Activated T-helper 1 cell treated with anti-CD3 and anti-CD28 coated beads, Interleukin-12 subunit alpha, Interleukin-12 subunit beta, Interleukin-2, Interleukin-4 antibody, amounts not matched to agents 30 ng/mL and 10 ng/mL and 1 ng/mL, durations not matched to agents 14 hours and 24 hours and 36 hours (primary cell): ENCODE measurements at places on chromosomes 6 and 20.
A peak's percentile ranks its signal among the peaks of the same experiment; 100 is the strongest.

DNA sequence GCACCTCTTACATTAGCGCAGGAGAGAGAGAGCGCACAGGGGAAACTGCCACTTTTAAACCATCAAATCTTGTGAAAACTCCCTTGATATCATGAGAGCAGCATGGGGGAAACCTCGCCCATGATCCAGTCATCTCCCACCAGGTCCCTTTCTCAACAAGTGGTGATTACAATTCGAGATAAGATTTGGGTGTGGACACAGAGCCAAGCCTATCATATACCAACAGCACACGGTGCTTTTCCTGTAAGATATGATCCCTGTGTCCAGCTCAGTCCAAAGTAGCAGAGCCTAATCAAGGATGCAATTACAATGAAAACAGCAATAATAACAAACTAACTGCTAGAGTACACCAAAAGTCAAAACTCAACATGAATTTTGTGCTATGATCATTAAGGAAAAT lies 148.7 kb upstream of the TCF21 start:
- no peak overlapping the region for H3K27ac ChIP-seq
- no peak overlapping the region for H3K4me3 ChIP-seq
- no peaks in the 10 kb centered on the region for H3K4me1 ChIP-seq
- DNase-seq = no peak

GRCh38 chr20:37071481-37071911 lies 24.3 kb downstream of the RBL1 start:
- DNase-seq = peak; percentile 18
- H3K4me1 ChIP-seq = peaks cover 40% of the 10 kb centered on the region
- peaks cover 29% of the 10 kb centered on the region for H3K36me3 ChIP-seq
- peak overlapping the region; percentile 81 for H3K27ac ChIP-seq
- H3K4me3 ChIP-seq = peak overlapping the region; percentile 58
- H3K27me3 ChIP-seq = no peaks in the 10 kb centered on the region

DNA sequence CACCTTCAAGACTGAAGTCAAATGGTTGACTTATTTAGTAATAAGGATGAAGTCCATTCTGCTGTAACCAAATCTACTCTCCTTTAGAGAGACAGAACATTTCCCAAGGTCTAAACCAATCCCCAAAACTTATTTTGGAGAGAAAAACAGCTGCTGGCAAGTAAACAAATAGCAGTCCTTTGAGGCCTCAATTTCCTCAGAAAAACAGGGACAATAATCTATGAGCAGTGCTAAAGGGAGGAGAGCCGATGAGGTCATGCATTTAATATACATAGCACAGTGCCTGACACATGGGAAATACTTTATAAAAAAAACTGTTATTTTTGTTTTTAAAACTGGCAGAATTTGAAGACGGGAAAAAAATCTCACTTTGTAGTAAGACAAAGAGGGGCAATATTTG lies 526.0 kb downstream of the EPM2A start:
- no peak overlapping the region for H3K4me3 ChIP-seq
- H3K4me1 ChIP-seq = peaks cover 12% of the 10 kb centered on the region
- no peaks in the 10 kb centered on the region for H3K36me3 ChIP-seq
- no peak overlapping the region for H3K27ac ChIP-seq

DNA sequence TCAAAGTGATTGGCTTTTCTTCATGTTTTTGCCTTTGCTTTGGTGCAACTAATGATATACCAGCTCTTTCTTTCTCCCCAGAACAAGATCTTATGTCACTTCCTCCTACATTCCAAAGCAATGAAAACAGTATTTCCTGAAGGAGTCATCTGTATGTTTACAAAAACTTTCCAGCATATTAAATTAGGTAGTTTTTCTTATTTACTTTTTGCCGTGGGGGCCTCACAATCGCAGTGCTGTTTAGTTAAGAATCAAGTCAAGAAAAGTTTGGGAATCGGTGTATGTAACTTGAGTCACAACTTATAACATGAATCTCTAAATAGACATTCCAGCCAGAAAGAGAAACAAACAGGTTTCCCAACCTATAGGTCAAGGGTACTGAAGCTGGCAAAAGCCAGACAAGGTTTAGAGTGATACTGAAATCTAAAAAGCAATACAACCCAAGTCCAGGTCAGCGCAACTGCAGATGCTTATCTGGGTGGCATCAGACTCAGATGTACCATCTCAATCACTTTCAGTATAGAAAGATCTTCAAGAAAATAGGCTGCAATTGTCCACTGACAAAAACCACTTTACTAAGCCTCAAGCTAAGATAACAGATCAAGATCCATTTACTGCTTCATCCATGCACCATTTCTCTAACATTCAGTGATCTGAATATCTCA lies 63.6 kb downstream of the IPCEF1 start:
- DNase-seq = no peak
- H3K4me3 ChIP-seq = no peak overlapping the region
- H3K27ac ChIP-seq = no peak overlapping the region
- peaks cover 10% of the 10 kb centered on the region for H3K27me3 ChIP-seq
- H3K36me3 ChIP-seq = no peaks in the 10 kb centered on the region

DNA sequence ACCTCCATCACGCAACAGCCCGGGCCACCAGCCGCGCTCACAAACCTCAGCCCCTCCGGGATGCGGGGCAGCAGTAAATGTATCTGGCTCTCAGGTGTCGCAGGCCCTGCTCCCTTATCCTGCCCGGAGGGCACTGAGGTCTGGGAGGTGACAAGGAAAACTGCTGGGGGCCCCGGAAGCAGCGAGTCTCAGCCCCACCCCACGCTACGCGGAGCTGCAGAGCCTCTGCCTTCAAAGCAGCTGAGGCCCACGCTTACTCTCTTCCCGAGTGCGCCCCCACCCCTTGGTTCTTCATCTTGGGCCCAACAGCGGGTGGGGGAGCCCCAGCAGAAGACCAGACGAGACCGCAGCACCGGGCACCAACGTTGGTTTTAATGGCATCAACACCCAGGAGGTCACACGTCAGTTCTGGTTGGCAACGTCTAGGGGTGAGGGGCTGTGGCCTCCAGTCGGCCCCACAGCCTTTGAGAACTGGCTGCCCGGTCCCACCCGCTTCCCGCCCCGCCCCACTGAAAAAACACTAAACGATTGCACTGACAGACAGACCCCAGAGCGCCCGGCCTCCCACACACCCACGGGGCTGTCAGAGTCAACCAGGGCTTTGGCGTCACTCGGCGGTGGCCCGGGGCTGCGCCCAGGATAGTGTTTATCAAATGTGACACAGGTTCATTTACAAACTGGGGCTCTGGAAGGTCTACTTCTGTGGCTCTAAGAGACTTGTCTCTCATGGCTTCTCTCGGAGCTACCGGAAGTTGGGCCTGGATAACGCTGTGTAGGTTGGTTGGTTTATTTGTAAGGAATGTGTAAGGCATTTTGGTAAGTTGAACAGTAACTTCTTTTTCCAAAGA lies 43.7 kb downstream of the DSTN start:
- no peak overlapping the region for H3K4me3 ChIP-seq
- H3K4me1 ChIP-seq = peaks cover 27% of the 10 kb centered on the region
- H3K27ac ChIP-seq = peak overlapping the region; percentile 16
- DNase-seq = no peak

- no peak overlapping the region for H3K4me3 ChIP-seq
- H3K27ac ChIP-seq = no peak overlapping the region
- H3K27me3 ChIP-seq = peaks cover 36% of the 10 kb centered on the region
- no peaks in the 10 kb centered on the region for H3K4me1 ChIP-seq
- H3K36me3 ChIP-seq = no peaks in the 10 kb centered on the region
Observed at GRCh38 chr6:83707829-83708545, 914 bp downstream of the SNAP91 start.

- peaks cover 61% of the 10 kb centered on the region for H3K36me3 ChIP-seq
- no peak for DNase-seq
- H3K27me3 ChIP-seq = no peaks in the 10 kb centered on the region
- H3K27ac ChIP-seq = no peak overlapping the region
Observed at GRCh38 chr20:37202267-37202943, 23.1 kb upstream of the MROH8 start.

DNA sequence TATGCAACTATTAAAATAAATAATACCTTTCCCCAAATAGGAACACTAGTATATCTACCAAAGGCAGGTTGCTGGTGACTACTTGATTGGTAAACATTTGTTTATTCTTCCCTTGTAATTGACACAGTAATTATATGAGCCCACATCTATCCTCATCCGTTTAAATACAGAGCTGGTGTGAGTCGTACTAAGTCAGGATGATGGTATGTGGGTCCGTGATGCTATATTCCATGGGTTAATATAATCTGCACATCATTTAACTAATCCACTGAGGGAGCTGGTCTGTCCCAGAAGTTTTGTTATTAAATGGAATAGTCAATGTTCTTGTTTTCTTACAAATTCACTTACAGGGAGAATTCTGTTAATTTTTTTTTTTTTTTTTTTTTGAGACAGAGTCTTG lies 164.0 kb upstream of the AGPAT4 start:
- H3K36me3 ChIP-seq = no peaks in the 10 kb centered on the region
- no peaks in the 10 kb centered on the region for H3K27me3 ChIP-seq
- no peaks in the 10 kb centered on the region for H3K4me1 ChIP-seq
- no peak overlapping the region for H3K4me3 ChIP-seq
- no peak overlapping the region for H3K27ac ChIP-seq

- peaks cover 2% of the 10 kb centered on the region for H3K27me3 ChIP-seq
- peaks cover 7% of the 10 kb centered on the region for H3K36me3 ChIP-seq
- H3K4me3 ChIP-seq = peak overlapping the region; percentile 24
- H3K4me1 ChIP-seq = peaks cover 65% of the 10 kb centered on the region
Observed at GRCh38 chr6:135094403-135094821, 39.8 kb upstream of the HBS1L start.

GRCh38 chr20:40706977-40707582 lies 18.0 kb upstream of the MAFB start:
- H3K27ac ChIP-seq = no peak overlapping the region
- no peak for DNase-seq
- H3K27me3 ChIP-seq = peaks cover 10% of the 10 kb centered on the region

- no peak for DNase-seq
- H3K36me3 ChIP-seq = no peaks in the 10 kb centered on the region
- no peak overlapping the region for H3K4me3 ChIP-seq
- peaks cover 8% of the 10 kb centered on the region for H3K27me3 ChIP-seq
- H3K4me1 ChIP-seq = no peaks in the 10 kb centered on the region
Observed at GRCh38 chr20:4261333-4262284, 246.3 kb upstream of the RNF24 start.

- peak overlapping the region; percentile 81 for H3K27ac ChIP-seq
- H3K4me1 ChIP-seq = peaks cover 53% of the 10 kb centered on the region
- DNase-seq = no peak
- H3K36me3 ChIP-seq = peaks cover 25% of the 10 kb centered on the region
- no peaks in the 10 kb centered on the region for H3K27me3 ChIP-seq
- peak overlapping the region; percentile 13 for H3K4me3 ChIP-seq
Observed at GRCh38 chr20:50523552-50524167, 13.5 kb downstream of the PTPN1 start.

DNA sequence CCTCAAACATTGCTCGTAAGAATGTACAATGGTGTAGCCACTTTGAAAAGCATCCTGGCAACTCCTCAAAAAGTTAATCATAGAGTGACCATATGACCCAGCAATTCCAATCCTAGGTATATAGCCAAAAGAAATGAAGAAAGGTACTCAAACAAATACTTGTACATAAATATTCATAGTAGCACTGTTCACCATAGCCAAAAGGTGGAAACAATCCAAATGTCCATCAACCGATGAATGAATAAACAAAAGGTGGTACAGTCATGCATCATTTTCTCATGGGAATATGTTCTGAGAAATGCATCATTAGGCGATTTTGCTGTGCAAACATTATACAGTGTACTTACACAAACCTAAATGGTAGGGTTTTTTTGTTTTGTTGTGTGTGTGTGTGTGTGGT lies 74.4 kb upstream of the TBC1D7 start:
- H3K4me3 ChIP-seq = no peak overlapping the region
- DNase-seq = no peak
- H3K36me3 ChIP-seq = no peaks in the 10 kb centered on the region
- H3K4me1 ChIP-seq = peaks cover 10% of the 10 kb centered on the region

DNA sequence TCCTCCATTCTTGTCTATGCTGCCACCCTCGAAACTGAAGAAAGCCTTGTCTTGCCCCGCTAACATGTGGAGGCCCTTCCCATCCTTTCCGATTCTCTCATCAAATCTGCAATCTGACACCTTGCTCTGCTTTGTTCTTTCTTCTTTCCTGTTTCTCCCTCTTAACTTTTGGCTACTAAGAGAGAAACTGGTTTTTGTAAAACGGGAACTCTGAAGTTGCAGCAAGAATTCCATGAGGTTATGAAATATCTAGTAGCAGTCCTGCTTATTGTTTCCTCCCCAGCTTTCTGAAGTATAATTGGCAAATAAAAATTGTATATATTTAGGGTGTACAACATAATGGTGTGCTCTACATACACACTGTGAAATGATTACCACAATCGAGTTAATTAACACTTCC lies 80.2 kb downstream of the MAP7 start:
- peaks cover 4% of the 10 kb centered on the region for H3K4me1 ChIP-seq
- H3K27ac ChIP-seq = no peak overlapping the region
- no peaks in the 10 kb centered on the region for H3K36me3 ChIP-seq
- H3K27me3 ChIP-seq = peaks cover 28% of the 10 kb centered on the region
- no peak overlapping the region for H3K4me3 ChIP-seq
- no peak for DNase-seq

- no peak overlapping the region for H3K4me3 ChIP-seq
- no peaks in the 10 kb centered on the region for H3K4me1 ChIP-seq
- no peaks in the 10 kb centered on the region for H3K27me3 ChIP-seq
- H3K27ac ChIP-seq = no peak overlapping the region
- DNase-seq = no peak
Observed at GRCh38 chr6:79694623-79695343, 63.7 kb downstream of the SH3BGRL2 start.

DNA sequence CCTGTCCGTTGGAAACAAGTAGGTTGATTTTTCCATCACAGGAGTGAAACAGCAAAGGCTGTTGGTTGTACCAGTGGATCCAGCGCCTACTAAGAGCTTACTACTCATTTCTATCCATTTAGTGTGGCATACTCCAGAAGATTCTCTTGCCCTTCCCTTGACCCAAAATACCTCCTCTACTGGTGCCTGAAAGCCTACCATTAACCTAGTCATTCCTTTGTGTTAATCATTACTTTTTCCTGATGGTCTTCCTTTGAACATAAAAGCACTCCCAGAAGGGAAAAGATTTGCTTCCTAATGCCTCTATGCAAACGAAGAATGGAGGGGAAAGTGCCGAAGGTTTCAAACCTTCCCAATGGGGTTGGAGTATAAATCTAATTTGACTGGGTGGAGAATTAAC lies 123.3 kb downstream of the QRSL1 start:
- H3K36me3 ChIP-seq = no peaks in the 10 kb centered on the region
- no peaks in the 10 kb centered on the region for H3K4me1 ChIP-seq
- H3K27ac ChIP-seq = no peak overlapping the region
- H3K27me3 ChIP-seq = peaks cover 4% of the 10 kb centered on the region

- H3K4me3 ChIP-seq = no peak overlapping the region
- peaks cover 4% of the 10 kb centered on the region for H3K4me1 ChIP-seq
- no peak for DNase-seq
- no peaks in the 10 kb centered on the region for H3K27me3 ChIP-seq
Observed at GRCh38 chr6:1901556-1901955, 291.8 kb downstream of the FOXC1 start.
